Fibroblast of the aortic adventitia (primary cell): ENCODE measurements at places on chromosomes 1 and 21. TPM values are rescaled to one million over a fixed set of nuclear protein-coding genes. Genes with fewer than 3 reads are reported as not detected.

Gene CELA2B
- total RNA-seq = not detected in 2 replicates

Gene ST6GALNAC5
- total RNA-seq = 0.09 TPM in 1 of 2 replicates, not detected in the other

Gene PCP4L1
- not detected in 2 replicates for total RNA-seq

Gene AGPAT3
- total RNA-seq = 16.3 and 29.0 TPM in 2 replicates

Gene ATP1A4
- total RNA-seq = not detected in 2 replicates

Gene XPR1
- total RNA-seq = 11.9 and 31.8 TPM in 2 replicates

Gene NME7
- 36.0 and 61.6 TPM in 2 replicates for total RNA-seq
